Ascending aorta (tissue), 2 donors: ENCODE measurements at places on chromosomes 12 and 14.

GRCh38 chr12:4817880-4818279, 91.8 kb upstream of the KCNA1 start:
- H3K27me3 ChIP-seq = no peaks in the 10 kb centered on the region
- no peaks in the 10 kb centered on the region for H3K4me1 ChIP-seq
- no peak for DNase-seq
- no peak overlapping the region for H3K4me3 ChIP-seq
- H3K36me3 ChIP-seq = no peaks in the 10 kb centered on the region

GRCh38 chr14:41608681-41609390, 2.2 kb downstream of the LRFN5 start:
- H3K4me1 ChIP-seq = peaks cover 7% of the 10 kb centered on the region
- peak overlapping the region; percentile 71 for H3K4me3 ChIP-seq
- H3K36me3 ChIP-seq = no peaks in the 10 kb centered on the region
- no peak overlapping the region for H3K27ac ChIP-seq
- DNase-seq = no peak

- H3K4me1 ChIP-seq = no peaks in the 10 kb centered on the region
- H3K4me3 ChIP-seq = no peak overlapping the region
- DNase-seq = no peak
- H3K27ac ChIP-seq = no peak overlapping the region
- no peaks in the 10 kb centered on the region for H3K27me3 ChIP-seq
Observed at GRCh38 chr14:37274652-37275051, 76.9 kb downstream of the MIPOL1 start.

- H3K4me3 ChIP-seq = no peak overlapping the region
- no peak overlapping the region for H3K27ac ChIP-seq
- no peaks in the 10 kb centered on the region for H3K36me3 ChIP-seq
- DNase-seq = no peak
Observed at GRCh38 chr12:124603100-124603541, 35.7 kb upstream of the NCOR2 start.

DNA sequence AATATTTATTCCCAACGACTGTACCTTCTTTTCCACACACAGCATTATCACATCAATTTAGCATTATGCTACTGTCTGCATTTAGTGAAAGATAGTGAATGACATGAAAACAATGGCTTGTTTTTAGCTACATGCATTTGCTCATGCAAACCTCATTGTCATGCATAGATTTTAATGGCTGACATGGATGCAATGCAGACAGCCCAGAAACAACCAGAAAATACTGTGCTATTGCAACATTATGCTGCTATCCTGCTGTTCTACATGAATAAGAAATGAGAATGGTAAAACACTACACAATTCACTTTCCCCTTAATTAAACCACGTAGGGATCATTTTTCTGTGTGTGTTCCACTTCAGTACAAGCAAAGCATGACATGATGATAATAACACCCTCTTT, 90.8 kb downstream of the LIN7A start:
- no peak overlapping the region for H3K27ac ChIP-seq
- H3K4me1 ChIP-seq = no peaks in the 10 kb centered on the region
- H3K36me3 ChIP-seq = no peaks in the 10 kb centered on the region
- no peak overlapping the region for H3K4me3 ChIP-seq
- DNase-seq = no peak

DNA sequence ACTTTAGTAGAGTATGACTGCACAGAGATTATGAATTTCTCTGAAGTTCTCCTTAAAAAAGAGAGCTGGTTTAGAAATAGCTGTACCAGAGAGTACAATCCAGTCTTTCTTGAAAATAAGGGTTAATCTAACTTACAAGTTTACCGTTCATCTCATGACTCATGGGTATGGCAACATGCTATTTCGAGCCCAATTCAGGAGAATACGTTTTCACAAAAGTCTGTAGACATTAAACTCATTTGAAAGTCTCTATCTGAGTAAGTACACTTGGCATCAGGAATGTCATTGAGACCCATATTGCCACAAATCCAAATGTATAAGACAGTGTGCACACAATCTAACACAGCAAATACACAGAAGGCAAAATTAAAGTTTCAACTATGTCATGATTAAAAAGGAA, 160.5 kb downstream of the PIK3C2G start:
- H3K36me3 ChIP-seq = no peaks in the 10 kb centered on the region
- DNase-seq = no peak
- no peak overlapping the region for H3K4me3 ChIP-seq
- H3K27me3 ChIP-seq = no peaks in the 10 kb centered on the region

GRCh38 chr14:99986396-99986795, 78.8 kb upstream of the EVL start:
- H3K36me3 ChIP-seq = no peaks in the 10 kb centered on the region
- H3K27ac ChIP-seq = no peak overlapping the region
- H3K27me3 ChIP-seq = no peaks in the 10 kb centered on the region
- H3K4me3 ChIP-seq = no peak overlapping the region

GRCh38 chr12:55467836-55468235, 2.1 kb downstream of the OR6C70 start:
- H3K4me3 ChIP-seq = no peak overlapping the region
- no peak for DNase-seq
- H3K27ac ChIP-seq = no peak overlapping the region
- H3K27me3 ChIP-seq = no peaks in the 10 kb centered on the region
- no peaks in the 10 kb centered on the region for H3K4me1 ChIP-seq
- H3K36me3 ChIP-seq = no peaks in the 10 kb centered on the region

GRCh38 chr12:32569259-32569658, 109.8 kb upstream of the DNM1L start:
- no peak overlapping the region for H3K4me3 ChIP-seq
- H3K27me3 ChIP-seq = no peaks in the 10 kb centered on the region
- H3K36me3 ChIP-seq = peaks cover 8% of the 10 kb centered on the region
- H3K27ac ChIP-seq = peak overlapping the region; percentile 37

DNA sequence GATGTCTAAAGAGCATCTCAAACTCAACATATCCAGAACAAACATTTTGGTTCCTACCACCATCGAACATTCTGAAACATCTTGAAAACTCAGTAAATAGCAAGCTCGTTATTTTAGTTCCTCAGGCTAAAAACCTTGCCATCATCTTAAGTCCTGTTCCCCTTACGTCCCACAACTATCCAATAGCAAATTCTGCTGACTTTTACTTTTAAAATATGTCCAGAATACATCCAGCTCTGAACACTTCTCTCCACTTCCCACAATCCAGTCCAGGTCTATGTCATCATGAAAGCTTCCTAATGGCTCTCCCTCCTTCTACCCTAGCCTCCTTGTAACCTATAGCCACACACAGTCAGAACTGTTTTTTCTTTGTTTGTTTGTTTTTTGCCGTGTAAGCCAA, 279.9 kb downstream of the IPO8 start:
- H3K27me3 ChIP-seq = no peaks in the 10 kb centered on the region
- H3K4me3 ChIP-seq = no peak overlapping the region
- H3K4me1 ChIP-seq = no peaks in the 10 kb centered on the region
- H3K36me3 ChIP-seq = no peaks in the 10 kb centered on the region

DNA sequence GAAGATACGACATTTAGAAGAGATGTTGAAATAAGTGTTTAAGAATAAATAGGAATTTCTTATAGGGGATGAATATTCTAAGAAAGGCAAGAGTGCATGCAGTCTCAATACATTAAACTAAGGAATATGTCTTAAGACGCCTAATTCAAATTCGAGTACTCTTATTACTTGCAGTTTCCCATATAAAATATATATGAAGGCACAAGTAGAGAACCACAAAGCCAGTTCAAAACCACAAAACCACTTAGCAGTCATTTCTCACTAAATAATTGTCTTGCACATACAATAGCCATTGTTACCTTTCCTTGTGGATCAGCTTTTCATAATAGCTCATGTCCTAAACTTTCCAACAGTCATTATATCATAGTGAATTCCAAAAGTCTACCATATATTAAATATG, 91.0 kb upstream of the MON2 start:
- DNase-seq = no peak
- no peaks in the 10 kb centered on the region for H3K36me3 ChIP-seq
- no peaks in the 10 kb centered on the region for H3K27me3 ChIP-seq
- H3K4me3 ChIP-seq = no peak overlapping the region
- peaks cover 8% of the 10 kb centered on the region for H3K4me1 ChIP-seq
- H3K27ac ChIP-seq = no peak overlapping the region

- H3K27me3 ChIP-seq = no peaks in the 10 kb centered on the region
- no peak for DNase-seq
- H3K4me3 ChIP-seq = no peak overlapping the region
- H3K4me1 ChIP-seq = no peaks in the 10 kb centered on the region
Observed at GRCh38 chr12:91561301-91561957, 378.8 kb upstream of the DCN start.

- H3K4me1 ChIP-seq = no peaks in the 10 kb centered on the region
- H3K36me3 ChIP-seq = no peaks in the 10 kb centered on the region
- DNase-seq = no peak
- H3K4me3 ChIP-seq = no peak overlapping the region
Observed at GRCh38 chr14:97571201-97571600, 774.0 kb downstream of the VRK1 start.

DNA sequence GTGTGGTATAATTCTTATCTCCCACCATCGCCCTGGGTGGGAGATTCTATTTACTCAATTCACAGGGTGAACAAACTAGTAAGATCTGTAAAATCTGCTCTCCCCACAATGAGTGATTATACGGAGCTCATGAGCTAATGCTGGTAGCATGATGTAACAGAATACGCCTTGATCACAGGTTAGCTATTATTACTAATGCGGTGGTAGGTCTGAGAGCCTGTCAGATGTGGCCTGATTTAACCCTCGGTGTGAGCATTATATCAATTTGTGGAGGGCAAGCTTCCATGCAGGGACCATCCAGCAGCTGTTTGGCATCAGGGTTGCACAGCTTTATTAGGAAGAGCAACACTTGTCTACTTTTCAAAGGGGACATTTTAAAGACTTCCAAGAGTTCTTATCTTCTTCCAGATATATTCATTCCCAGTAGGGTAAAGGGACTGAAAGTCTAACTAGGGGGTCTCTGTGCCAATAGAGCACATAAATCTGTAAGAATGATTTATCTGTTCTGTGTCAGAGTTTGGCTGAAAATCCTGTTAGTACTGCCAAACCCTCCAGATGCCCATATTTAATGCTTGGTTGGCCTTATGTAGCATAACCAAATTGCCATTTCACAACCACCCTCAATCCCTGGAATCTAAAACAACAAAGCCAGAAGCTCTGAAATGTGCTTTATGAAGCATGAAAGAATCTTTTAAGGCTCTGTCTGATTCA, 18.7 kb downstream of the TSHR start:
- H3K36me3 ChIP-seq = no peaks in the 10 kb centered on the region
- DNase-seq = no peak
- H3K27ac ChIP-seq = no peak overlapping the region
- no peaks in the 10 kb centered on the region for H3K4me1 ChIP-seq
- H3K27me3 ChIP-seq = no peaks in the 10 kb centered on the region

DNA sequence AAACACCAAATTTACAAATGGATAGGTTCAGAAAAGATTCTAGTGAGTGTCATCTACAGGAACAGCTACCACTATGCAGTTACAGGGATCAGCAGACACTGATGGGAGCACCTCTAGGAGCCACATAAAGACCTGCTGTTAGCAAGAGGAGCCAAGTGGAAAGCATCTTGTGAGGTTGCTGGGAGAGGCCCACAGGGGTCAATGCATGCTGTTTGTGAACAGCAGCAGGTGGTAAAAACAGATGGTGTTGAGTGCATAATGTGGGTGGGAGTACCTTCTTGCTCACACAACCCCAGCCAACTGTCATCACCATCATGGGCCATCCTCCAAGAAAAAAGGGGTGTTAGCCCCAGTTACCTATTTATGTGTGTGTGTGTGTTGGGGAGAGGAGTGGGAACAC, 215.2 kb upstream of the SSTR1 start:
- DNase-seq = no peak
- H3K27me3 ChIP-seq = no peaks in the 10 kb centered on the region
- H3K4me3 ChIP-seq = no peak overlapping the region
- no peaks in the 10 kb centered on the region for H3K4me1 ChIP-seq
- H3K36me3 ChIP-seq = no peaks in the 10 kb centered on the region

GRCh38 chr14:68361231-68361630, 431.6 kb downstream of the ZFP36L1 start:
- H3K27ac ChIP-seq = peak overlapping the region; percentile 84
- H3K4me1 ChIP-seq = peaks cover 15% of the 10 kb centered on the region
- H3K36me3 ChIP-seq = no peaks in the 10 kb centered on the region

GRCh38 chr12:98354520-98355035, 160.8 kb upstream of the TMPO start:
- H3K36me3 ChIP-seq = no peaks in the 10 kb centered on the region
- no peaks in the 10 kb centered on the region for H3K4me1 ChIP-seq
- H3K27ac ChIP-seq = no peak overlapping the region
- DNase-seq = no peak

DNA sequence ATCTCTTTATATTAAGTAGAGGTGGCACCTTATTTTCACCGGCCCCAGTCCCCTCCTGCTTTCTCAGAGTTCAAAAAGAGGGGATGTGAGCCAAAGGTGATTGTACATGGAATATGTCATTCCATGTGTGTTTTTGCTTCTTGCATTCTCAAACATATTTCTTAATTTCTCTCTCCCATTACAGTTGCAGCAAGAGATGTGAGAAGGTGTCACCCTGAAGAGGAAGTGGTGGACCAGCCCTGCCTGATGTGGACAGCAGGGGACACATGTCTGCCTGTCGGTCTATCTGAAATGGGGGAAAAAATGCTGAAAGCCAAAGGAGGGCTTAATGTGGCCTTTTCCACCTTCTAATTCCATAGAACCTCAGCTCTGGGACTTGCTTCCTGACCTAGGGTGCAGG, 1.9 kb upstream of the FOXN3 start:
- peaks cover 13% of the 10 kb centered on the region for H3K4me1 ChIP-seq
- H3K4me3 ChIP-seq = no peak overlapping the region

- no peaks in the 10 kb centered on the region for H3K4me1 ChIP-seq
- H3K27ac ChIP-seq = no peak overlapping the region
- H3K27me3 ChIP-seq = no peaks in the 10 kb centered on the region
- H3K36me3 ChIP-seq = no peaks in the 10 kb centered on the region
- H3K4me3 ChIP-seq = no peak overlapping the region
Observed at GRCh38 chr12:113142886-113143332, 6.6 kb upstream of the CFAP73 start.

DNA sequence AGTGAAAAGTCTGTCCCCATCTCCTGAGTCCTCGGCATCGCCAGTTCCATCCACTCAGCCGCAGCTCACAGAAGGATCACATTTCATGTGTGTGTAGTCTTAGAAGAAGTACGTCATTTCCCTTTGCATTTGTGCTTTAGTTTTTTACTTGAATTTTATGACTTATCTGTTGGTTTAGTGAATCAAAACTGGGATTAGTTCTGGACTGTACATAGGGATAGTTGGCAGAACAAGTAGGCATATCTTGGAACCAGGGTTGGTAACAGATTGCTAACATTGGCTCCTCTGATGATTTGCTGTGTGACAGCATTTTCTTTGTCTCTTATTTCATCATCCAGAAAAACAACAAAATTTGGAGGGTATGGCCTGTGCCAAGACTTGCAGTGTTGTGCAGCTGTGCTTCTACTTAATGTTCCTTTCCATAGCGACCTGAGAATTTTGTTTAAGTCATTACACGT, 69.6 kb upstream of the AEBP2 start:
- H3K27ac ChIP-seq = peak overlapping the region; percentile 45
- H3K4me3 ChIP-seq = no peak overlapping the region
- no peaks in the 10 kb centered on the region for H3K36me3 ChIP-seq
- no peaks in the 10 kb centered on the region for H3K27me3 ChIP-seq
